Astrocyte of the cerebellum (primary cell): ENCODE measurements at places on chromosomes 3 and 15.
A peak's percentile ranks its signal among the peaks of the same experiment; 100 is the strongest.

DNA sequence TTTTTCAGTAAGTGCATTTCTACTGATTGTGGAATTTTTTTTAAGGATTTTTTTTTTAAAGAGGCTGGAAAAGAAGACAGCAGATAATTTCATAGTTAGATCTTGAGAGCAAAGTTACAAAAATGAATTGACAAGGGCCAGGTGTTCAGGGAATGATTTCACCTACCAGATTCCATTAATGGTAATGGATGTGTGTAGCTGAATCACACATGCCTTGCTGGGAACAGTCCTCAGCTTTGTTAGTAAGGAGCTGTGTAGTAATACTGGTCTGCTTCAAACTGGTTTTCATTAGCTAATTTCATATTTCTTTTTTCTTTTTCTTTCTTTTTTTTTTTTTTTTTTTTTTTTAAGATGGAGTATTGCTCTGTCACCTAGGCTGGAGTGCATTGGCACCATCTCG, 16.0 kb downstream of the NR1D2 start:
- DNase-seq = no peak

DNA sequence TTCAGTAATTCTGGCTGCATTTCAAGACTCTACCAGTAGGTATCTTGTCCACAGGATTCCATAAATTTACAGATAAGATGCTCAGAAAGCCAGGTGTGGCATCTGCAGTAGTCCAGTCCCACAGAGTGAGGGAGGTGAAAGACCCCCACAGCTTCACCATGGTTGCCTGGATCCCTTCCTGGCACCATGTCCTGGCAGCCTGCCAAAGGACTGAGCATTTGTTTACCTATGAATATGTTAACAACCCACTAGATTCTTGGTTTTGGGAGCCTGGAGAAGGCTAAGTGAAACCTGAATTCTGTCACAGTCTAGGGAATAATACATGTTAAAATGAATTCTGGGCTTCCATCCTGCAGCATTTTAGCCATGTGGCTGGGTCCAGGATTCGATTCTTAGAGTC, 14.9 kb downstream of the CHST2 start:
- peak; percentile 49 for DNase-seq

DNA sequence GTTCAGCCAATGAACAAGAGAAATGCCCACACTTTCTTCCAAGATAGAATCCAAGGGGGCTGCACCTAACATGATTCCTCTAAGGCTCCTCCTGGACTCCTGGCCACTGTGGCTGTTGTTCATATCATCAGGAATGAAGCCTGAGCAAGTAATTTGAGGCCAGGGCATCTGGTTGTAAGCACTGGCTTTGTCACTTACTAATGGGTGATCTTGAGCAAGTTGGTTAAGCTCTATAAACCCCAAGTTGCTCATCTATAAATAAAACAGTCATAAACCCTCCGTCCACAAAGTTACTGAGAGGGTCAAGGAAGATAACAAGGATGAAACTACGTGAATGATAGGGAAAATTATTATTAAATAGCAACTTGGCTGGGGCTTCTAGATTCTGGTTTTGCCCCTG, 58.3 kb downstream of the CDC25A start:
- DNase-seq = no peak

DNA sequence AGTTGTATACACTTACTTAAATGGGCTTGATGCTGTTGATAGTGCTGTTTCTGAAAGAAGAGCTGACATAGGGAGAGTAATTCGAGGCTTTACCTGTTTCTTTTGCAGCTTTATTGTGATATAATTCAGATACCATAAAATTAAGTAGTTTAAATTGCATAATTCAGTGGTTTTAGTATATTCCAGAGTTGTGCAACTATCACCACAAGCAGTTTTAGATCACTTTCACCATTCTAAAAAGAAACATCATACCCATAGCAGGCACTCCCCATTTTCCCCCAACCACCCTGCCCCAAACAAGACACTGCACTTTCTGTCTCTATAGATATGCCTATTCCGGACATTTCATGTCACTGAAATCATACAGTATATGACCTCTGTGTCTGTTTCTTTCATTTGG, 98.5 kb downstream of the MTHFS start:
- DNase-seq = no peak

DNA sequence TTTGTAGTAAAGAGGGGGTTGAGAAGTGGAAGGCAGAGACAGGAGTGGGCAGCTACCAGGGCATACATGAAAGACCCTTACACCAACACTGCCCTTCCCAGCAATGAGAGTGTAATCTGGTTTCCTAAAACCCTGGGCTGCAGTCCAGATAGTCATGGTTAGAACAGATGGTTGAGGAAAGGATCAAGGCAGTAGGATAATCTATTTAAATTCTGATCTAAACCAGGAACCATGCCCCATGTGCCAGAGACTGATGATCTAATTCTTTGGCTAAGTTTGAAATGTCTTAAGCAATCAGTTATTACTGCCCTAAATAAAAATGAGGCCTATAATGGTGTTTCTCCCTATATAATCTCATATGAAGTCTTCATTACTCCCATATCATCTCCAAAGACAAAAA, 59.6 kb downstream of the PRTG start:
- peak; percentile 54 for DNase-seq

DNA sequence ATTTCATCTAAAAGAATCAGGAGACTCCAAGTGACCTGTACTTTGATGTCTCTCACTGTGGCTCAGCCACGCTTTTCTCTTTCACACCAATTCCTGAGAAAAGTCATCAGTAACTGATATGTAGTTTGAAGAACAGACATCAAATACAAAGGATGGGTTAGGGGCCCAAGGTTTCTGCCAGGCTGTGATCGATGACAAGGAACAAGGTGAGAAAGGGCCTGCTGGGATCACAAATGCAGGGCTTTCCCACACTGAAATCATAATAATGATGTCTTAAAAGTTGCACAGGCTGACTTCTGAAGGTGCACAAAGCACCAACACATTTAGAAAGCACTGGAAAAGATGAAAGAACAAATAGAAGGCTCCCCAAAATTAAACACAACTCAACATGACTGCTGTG, 396.9 kb downstream of the MAGI1 start:
- no peak for DNase-seq
